ENCODE measurements at places on chromosomes 6 and 20.

GRCh38 chr6:83633609-83634008 is 75.3 kb downstream of the SNAP91 start:
- DNase-seq: no peak

DNA sequence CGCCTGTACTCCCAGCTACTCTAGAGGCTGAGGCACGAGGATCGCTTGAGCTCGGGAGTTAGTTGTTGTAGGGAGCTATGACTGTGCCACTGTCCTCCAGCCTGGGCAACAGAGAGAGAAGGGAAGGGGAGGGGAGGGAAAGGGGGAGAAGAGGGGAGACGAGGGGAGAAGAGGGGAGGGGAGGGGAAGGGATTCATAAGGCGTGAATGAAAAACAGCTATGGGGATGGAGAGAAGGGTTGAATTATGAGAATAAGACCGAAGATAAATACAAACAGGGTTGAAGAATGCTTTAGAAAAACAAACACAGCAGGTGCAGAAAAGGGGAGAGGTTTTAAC is 106.0 kb downstream of the TRIM27 start:
- no peak for DNase-seq

DNA sequence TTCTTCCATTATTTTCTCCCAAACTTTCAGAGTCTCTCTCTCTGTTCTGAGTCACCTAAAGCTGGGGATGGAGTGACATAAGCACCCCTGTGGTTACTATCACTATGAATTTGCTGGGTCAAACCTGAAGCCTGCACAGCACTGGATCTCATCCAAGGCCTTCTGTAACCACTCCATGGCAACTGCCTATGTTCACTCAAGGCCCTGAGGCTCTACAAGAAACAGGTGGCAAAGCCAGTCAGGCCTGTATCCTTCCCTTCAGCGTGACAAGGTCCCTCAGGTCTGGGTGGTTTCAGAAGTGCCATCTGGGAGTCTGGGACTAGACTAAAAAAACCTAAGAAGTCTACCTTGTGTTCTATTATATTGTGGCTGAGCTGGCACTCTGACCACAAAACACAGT is 1278.8 kb upstream of the EYS start:
- DNase-seq: no peak

- DNase-seq: no peak
Measured at GRCh38 chr20:34876406-34877282, at the start of gene ACSS2. ACSS2 (plus strand) TSS chr20:34876612; CDS start chr20:34876646, 34 bp downstream.

DNA sequence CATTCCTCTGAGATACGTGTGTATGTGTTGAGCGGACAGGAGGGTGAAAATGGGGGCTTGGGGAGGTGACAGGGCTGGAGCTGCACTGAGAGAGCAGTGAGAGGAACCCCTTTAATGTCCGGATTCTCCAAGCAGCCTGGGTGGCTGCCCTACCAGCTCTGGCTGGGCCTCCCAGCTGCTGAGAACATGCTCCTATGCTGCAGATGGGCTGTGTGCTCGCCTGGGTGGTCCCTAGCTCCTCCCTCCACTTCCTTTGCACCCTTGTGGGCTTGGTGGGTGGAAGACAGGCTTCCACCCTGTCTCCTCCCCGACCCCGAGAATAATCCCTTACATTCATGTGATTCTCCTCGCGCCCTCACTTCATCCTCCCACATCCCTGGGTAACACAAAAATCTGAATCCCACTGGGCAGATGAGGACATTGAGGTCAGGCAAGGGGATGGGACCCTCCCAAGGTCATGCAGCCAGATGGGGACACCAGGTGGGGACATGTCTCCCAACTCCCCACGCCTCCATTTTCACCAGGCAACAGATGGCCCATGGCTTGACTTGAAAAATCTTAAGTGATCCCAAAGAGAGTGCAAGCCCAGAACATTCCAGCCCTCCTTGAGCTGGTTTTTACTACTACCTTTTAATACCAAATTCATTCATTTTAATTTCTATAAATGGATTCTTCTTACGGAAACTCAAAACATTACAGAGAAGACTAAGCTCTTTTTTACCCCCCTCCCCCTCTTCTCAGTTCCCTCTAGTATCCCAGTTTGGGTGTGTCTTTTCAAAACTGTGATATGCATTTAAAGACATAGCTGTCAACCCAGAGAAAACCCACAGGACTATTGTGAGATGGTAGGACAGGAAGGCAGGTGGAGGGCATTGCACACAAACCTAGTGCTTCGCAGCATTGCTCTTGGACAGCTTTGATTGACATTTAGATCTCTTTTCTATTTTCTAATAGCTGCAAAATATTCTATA is 5.0 kb upstream of the PDRG1 start:
- DNase-seq: no peak

GRCh38 chr6:137900815-137901214 is 33.8 kb downstream of the TNFAIP3 start:
- no peak for DNase-seq

- no peak for DNase-seq
Measured at GRCh38 chr20:8951164-8951563, 117.7 kb upstream of the PLCB4 start.

DNA sequence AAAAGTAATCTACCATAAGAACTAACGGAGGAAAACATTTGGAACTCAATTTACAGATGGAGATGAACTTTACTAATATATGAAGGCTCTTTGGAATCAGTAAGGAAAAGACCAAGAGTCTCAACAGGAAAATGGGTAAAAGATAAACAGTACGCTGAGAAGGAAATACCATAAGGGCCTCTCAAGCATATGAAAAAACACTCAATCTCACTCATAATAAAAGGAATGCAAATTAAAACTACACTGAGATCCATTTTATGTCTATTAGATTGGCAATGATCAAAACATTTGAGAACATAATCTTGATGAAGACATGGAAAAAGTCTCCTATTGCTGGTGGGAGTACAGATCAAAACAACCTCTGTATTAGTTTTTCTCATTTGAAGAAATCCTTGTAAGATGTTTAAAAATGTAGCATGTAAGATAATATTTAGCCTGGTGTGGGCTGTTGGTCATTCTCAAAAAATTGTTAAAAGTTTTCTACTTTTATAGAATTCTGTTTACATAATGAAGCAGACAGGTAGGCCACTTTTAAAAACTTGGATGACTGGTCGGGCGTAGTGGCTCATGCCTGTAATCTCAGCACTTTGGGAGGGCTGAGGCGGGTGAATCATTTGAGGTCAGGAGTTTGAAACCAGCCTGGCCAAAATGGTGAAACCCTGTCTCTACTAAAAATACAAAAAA is 14.5 kb downstream of the REV3L start:
- DNase-seq: no peak

- DNase-seq: no peak
Measured at GRCh38 chr20:12217382-12217781, 299.7 kb downstream of the BTBD3 start.

All from H4 (cell line).